ENCODE measurements at places on chromosomes 4 and X.
A peak's percentile ranks its signal among the peaks of the same experiment; 100 is the strongest.

DNA sequence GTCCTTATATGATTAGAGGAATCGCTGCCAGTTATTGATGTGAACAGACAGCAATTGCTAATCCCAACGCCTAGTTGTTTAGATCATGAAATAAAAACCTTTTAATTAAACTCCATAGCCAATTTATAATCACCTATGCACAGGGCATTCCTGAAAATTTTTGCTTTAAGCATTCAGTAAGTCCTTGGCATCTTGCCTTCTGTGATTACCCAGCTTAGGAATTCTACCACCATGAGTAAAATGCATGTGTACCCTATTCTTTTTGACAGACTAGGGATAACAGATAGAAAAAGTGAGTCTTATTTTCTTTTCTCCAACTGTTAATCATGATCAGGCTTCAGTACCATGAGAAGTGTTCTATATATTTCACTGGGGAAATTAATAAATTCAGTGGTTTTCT lies 995.3 kb upstream of the GRIA3 start:
- no peak for DNase-seq

DNA sequence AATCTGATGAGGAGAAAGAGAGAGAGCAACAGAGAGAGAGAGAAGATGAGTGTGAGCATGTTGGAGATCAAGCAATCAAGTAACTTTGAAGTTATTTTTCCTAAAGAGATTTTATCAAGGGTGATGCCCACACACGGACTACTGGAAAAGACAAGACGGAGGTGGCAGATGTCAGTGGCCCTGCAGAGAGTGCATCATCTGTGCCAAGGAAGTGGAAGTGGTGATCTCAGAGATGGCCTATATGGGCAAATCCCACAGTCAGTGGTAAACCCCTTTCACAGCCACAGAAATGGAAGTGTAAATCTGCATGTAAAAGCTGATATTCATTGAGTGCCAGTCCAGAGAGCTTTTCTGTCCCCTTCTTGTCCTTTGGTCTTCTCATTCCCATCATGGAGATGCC lies 577.2 kb upstream of the AADAT start:
- no peak for DNase-seq

DNA sequence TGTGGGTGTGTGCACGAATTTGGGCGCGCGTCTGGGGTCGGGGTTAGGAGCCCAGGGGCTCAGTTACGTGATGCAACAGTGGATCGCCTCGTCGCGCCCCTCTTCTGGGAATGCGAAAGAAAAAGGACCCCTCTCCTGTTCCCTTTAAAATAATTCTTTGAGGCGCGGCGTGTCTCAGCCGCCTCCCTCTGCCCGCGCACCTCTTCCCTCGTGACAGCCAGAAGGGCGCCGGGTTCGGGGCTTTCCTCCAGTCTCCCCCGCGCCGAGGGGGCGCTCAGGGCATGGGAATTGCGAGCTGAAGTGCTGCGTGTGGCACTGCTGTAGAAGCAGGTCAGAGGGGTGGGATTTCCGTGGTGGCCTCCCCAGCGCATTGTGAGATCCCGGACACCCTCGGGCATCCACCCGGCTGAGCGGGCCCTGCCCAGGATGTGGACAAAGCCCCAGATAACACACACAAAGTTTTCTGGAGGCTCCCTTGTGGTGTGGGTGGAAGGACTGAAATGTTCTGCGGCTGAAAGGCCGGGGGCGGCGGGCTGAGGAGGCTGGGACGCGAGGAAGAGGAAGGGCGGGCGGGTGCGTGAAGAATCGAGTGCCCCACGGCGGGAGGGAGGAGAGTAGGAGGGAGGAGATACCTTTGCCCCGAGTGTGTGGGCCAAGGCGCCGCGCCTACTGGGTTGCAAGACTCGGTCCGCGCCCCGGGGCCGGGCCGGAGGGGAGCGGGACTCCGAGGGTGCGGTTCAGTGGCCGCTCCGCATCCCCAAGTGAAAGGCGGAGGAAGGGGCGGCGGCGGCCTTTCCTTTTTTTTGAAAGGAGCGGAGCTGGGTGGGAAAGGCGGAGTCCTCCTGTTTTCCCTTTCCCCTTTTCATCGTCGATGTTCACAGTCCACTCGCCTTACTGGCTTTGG lies 752 bp downstream of the SEPTIN11 start:
- DNase-seq = peak; percentile 12

GRCh38 chrX:119755981-119756533 lies 2.3 kb upstream of the SOWAHD start:
- no peak for DNase-seq

- DNase-seq = no peak
These were observed 7.2 kb downstream of the SYN1 start for GRCh38 chrX:47612418-47612817.

DNA sequence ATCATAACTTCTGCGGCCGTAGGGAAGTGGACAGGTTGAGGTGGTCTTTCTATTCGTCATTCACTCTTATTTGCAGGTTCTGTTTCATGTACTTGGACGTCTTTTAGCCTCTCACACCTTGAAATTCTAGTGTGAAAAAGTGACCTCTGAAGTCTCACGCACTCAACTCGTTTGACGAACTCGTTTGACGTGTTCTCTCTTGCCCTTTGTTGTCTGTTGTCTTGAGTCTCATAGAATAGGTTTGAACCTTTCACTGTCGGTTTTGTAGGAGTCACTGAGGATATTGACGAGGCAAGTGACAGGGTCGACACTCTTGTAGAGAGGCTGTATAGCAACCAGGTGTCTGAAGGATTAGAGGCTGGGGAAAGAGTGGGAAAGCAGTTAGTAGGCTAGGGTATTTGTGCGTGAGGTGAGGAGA lies 1.1 kb upstream of the PGRMC2 start:
- DNase-seq = no peak

GRCh38 chr4:54152846-54153600 lies 53.1 kb downstream of the GSX2 start:
- DNase-seq = no peak

- DNase-seq = no peak
These were observed 1492.5 kb upstream of the PABPC4L start for GRCh38 chr4:135694066-135694465.

Data from stimulated activated CD8-positive, alpha-beta memory T cell treated with anti-CD3 and anti-CD28 coated beads, Interleukin-15, amount 100 ng/mL, for 24 hours (primary cell).